ENCODE measurements at places on chromosomes 6 and 20.

- no peak for DNase-seq
These were observed 181.2 kb upstream of the FLRT3 start for GRCh38 chr20:14518648-14519047.

- DNase-seq = no peak
These were observed 27.9 kb downstream of the GCLC start for GRCh38 chr6:53517021-53517420.

- DNase-seq = no peak
These were observed 71.5 kb downstream of the SHLD1 start for GRCh38 chr20:5821627-5822215.

GRCh38 chr6:7642791-7643190 is 52.8 kb downstream of the SNRNP48 start:
- no peak for DNase-seq

DNA sequence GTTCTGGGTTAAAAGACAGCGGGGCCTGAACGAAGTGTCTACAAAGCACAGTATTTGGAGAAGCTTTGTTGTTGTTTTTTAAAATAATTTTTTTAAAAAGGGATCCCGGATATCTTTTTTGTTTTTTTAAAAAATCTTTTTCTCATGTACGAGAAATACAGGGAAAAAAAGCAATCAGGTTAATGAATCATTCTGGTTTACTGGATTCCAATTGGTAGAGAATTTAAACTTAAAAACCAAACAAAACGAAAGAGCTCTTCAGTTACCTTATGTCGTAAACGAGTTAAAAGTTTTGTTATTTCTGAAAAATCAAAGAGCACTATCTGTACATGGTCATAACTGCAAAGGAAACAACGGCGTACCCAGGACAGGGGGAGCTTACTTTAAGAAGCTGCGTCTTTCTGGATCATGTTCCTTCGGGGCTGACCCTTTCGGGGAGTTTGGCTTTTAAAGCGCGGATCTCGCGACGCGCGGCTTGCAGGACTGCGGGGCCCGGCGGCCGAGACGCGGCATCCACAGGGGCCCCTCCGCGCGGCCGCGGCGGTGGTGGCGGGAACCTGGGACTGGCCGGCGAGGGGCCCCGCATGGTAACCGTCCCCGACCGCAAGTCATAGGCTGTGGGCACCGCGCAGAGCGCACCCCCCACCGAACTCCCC is 927 bp downstream of the IL20RA start:
- DNase-seq = no peak

DNA sequence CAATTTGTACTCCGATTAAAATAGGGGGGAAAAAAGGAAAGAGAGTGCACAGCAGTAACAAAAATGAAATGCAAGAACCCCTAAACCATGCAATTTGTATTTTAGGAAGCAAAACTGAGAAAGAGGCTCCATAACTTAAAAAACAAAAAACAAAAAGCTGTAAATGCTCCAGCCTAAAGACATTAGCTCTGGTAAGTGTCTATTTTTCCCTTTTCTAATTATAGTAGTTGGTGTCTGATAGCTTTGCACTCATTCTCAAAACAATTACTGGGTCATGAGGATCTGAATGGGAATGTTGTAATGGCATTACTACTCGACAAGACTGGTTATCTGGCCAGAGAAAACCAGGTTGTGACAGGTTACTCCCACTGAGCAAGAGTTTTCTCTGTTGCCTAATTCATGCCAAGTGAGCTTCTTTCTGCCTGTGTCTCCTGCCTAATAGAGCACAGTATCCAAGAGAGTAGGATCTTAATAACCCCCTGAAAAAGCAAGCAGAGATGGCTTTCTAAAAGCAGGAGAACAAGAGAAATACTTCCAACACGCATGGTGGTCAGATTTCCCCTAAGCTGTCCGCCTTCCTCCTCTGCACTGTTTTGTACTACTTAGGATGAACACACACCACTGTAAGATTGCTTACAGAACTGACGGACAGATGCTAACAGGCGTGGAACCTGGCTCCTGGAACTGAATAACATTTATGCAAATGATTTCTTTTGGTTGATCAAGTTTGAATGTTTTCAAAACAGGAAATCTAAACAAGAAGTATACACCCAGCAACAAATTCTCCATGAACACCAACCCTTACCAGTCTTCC is 86.4 kb downstream of the FKBP5 start:
- DNase-seq = no peak

- DNase-seq = no peak
These were observed 45.6 kb downstream of the ADGRF5 start for GRCh38 chr6:46876126-46876525.

GRCh38 chr6:140153703-140154102 is 779.3 kb upstream of the CITED2 start:
- no peak for DNase-seq

DNA sequence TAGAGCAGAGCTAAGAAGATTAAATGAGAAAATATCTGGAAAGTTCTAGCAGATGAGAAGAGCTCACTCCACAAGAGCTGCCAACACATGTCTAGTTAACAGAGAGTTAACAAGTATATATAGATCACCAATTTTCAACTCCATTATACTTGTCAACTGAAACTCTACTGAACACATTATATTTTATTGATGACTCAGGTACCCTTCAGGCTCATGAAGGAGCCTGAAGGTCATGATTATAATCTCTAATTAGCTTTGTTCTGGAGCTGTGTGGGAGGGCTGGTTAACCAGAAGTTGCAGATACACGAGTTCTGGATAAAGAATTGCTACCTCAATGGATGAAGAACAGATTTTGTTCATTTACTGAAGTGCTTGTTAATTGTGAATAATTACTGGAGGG is 42.1 kb upstream of the PTPRT start:
- no peak for DNase-seq

DNA sequence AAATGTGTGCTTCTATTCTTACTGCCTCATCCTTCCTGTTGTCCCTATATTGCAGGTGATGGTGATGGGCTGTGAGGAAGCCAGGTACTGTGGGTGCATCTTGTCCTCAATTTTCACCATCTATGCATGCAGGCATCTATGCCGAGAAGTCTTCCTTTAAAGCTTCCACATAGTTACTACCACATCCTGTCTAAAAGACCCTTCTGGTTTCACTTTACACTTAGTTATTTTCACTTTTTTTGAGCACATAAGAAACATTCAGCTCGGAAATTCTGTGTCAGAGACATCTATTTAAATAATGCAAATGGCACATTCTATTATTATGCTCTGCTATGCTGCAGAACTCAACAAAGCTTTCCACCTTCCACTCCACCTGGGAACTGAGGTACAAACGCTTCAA is 28.2 kb upstream of the FABP7 start:
- DNase-seq = no peak

DNA sequence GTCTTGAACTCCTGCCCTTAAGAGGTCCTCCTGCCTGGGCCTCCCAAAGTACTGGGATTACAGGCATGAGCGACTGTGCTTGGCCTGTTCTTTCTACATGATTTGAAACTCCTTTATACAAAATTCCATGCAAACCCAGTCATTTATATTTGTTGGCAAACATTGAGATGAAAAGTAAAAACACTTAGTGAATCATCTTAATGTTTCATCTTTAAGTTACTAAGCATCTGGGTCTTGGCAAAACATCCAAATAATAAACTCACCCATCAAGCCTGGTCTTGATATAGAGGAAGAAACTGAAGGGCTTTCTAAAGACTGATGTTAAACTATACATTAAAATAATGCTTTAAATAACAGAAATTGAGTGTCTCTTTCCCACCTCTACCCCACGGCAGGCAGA is 95.1 kb downstream of the FUT9 start:
- DNase-seq = no peak

- no peak for DNase-seq
These were observed 336.4 kb upstream of the BTBD3 start for GRCh38 chr20:11581271-11581670.

DNA sequence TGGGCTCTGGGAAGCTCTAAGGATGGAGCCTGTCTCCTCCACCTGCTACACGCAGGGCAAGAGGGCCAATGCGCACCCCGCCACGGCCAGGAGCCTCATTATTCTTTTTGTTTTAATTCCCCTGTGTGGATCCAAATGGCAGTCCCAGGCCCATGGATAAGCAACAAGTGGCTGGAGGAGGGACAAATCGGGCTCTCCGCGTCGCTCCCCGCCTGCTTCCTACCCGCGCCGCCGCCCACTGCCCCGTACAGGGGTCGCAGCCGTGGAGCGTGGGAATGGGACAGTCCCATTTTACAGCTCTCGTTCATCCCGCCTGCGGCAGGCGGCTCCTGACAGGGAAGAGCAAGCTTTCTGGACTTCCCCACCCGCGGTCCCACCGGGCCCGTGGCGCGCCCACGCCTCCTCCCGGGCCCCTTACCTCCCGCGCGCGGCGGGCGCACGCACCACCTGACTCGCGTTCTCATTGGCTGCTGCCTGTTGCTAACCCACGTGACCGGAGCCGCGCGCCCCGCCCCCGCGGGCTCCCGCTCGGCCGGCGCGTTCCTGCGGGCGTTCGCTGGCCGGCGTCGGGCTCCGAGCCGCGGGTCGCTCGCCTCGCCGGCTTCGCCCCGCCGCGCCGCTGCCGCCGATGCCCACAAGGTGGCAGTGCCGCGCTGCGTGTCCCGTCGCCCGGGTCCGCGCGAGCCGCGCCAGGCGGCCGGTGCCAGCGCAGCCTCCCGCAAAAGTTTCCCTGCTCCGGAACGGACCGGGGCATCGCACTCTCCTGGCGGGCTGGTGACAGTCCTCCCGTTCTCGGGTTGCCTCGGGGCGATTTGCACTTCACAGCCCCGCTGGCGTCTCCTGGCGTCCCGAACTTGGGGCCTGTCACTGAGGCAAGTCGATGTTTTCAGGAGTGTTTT is 93.3 kb downstream of the CD83 start:
- DNase-seq = peak; percentile 91

- no peak for DNase-seq
These were observed 2.7 kb downstream of the SDCBP2 start for GRCh38 chr20:1326031-1326930.

DNA sequence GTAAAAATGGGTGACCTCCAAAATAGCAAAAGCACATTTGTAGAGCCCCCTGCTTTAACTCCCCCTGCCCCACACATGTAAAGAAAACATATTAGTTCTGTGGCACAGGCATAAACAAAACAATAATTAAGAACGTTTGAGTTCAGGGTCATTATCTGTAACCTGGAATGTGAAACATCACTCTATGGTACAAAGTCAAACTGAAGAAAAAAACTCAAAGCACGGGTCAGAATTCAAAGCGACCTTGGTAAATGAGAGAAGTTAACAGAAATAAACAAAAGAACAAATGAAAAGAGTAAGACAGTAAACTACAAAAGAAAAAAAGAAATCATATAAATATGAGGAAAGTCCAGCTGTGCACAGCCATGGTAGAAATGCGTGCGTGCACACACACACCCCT is 67.5 kb downstream of the PKHD1 start:
- no peak for DNase-seq

- no peak for DNase-seq
These were observed 423.1 kb downstream of the MAFB start for GRCh38 chr20:40265825-40266533.

DNA sequence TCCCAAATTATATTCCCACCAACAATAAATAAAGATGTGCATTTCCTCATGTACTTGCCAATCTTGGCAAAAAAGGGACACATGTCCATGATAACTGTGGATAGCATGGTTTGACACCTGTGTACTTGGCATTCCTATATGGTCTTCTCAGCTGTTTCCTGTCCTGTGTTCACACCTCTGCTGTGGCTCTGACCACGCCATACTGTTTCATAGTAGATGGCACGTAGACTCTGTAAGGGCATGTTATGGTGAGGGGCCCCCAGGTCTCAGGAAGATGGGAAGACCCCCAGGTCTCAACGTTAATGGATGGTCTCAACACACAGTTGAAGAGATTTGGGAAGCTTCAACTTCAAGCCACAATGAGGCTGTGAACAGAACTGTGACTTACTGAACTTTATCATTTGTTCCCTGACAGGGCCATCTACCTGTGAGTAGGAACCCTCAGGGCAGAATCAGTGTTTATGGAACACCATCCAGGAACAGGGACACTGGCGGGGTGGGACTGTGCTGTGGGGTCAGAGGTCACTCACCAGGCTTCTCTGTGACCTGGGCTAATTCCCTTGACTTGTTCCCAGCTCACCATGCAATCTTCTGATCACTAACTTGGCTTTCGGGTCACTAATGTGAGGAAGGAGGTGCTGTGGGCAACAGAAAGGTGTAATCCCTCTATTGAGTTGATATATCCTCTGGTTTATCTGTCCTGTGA is 11.8 kb downstream of the ZBTB24 start:
- DNase-seq = no peak

- no peak for DNase-seq
These were observed 118.2 kb upstream of the RIPOR2 start for GRCh38 chr6:25053875-25054371.

- no peak for DNase-seq
These were observed 42.2 kb downstream of the ZNF292 start for GRCh38 chr6:87197547-87197946.

- no peak for DNase-seq
These were observed 260.4 kb upstream of the THEMIS start for GRCh38 chr6:128161263-128161662.

GRCh38 chr20:50272724-50273446 is 82.3 kb downstream of the CEBPB start:
- no peak for DNase-seq

GRCh38 chr20:41494451-41494850 is 123.7 kb downstream of the CHD6 start:
- DNase-seq = no peak

- DNase-seq = no peak
These were observed 80.0 kb upstream of the RPS6KA2 start for GRCh38 chr6:166707045-166707444.

- DNase-seq = no peak
These were observed 136.4 kb upstream of the PTPN1 start for GRCh38 chr20:50373674-50374286.

- no peak for DNase-seq
These were observed 40.7 kb upstream of the EXOC2 start for GRCh38 chr6:733431-734219.

DNA sequence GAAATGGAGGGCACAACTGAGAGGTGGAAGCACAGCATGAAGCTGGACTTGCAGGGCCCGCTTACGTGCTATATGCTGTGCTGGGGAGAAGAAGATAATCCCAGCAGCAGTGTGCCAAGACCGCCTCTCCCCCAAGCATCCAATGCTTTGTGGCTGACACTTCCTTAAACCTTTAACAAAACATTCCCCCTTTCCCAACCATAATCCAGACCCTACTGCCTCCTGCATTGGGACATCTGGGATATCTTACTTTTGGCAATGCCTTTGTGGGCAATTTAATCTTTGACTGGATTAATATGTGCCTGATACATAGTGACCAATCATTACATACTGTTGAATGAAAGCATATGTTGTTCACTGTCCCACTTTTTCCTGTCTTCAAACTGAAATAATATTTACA is 3.1 kb upstream of the TENT5A start:
- no peak for DNase-seq

DNA sequence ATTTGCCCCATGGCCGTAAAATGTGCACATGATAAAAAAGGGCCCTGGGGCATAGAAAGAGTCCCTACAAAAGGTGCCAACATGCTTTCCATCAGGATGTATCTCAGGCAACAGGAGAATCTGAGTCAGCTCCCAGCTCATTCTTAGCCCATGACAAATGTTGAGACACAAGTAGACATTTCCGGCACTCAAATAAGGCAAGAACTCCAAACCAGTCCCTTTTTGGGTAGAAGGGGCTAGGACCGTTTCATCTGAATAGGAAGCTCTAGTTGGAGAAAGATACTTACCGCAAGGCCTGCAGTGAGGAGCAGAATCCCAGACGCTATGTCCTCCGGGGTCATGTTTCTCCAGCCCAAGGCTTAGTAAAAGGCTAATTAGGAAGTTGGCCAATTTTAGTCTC is 261.0 kb upstream of the RIN2 start:
- DNase-seq = no peak

Measured in stimulated activated CD4-positive, alpha-beta T cell treated with anti-CD3 and anti-CD28 coated beads, Interleukin-4, amount 100 ng/mL, for 4 hours (primary cell).